ENCODE measurements at places on chromosomes 16 and 17.

GRCh38 chr17:65055708-65056638, 567 bp downstream of the GNA13 start:
- DNase-seq: peak; percentile 65

GRCh38 chr17:61631800-61632199, 40.8 kb upstream of the NACA2 start:
- no peak for DNase-seq

DNA sequence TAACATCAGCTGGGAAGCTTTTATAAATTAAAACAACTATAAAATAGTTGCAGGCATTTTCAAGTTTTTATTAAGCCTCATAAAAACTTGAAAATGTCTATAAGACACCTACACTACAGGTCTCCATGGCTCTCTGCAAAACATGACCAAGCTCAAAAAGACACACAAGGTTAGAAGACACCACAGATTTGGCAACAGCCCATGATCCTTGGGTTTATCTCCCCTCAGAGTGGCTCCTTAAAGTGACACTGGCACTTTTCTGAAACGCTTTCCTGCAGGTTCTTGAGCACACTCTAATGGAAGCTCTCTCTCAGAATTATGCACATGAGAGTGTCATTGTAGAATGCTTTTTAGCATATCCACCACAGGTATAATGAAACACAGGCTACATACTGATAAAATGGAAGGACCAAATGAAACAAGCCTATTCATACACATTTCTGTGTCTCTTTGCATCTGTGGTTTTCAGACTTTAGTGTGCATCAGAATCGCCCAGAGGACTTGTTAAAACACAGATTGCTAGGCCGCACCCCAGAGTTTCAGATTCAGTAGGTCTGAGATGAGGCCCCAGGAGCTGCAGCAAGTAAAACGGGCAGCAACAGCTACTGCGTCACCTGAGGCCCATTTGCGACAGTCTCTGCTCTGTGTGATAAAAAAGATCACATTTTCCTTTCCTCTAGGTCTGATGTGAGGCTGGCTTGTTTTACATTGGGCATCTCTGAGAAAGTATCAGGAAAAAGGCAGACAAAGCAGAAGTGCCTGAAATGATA, 75.0 kb upstream of the WSB1 start:
- no peak for DNase-seq

DNA sequence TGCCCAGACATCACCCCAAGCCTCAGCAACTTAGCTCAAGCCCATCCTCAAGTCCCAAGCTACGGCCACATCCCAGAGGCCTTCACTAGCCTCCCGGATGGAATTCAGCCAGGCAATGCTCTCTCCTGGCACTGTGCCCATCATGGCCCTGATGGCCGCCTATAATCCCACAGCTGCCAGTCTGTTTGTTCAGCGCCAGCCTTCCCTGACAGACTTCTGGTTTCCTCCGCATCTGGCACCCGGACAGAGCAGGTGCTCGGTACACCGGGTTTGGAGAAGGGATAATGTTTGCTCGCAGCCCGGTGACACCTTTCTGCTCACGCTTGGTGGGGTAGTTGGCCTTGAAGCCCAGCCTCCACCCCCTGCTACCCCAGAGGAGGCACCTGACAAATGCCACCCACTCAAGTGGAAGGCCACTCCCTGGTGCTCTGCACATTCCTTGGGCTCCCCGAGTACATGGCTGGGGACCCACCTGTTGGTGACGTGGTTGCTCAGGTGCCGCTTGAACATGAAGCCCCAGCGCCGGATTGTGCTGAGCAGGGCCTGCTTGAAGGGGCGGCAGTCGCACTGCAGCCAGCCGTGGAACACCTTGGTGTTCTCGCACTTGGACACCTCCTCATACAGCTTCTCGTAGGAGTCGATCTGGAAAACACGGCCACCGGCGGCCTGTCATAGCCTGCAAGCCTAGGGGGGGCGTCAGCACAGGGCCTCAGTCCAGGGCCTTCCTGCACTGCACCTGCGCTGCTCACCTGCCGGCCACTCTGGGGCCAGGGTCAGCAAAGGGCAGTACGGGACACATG, 47.1 kb downstream of the DNAH17 start:
- no peak for DNase-seq

DNA sequence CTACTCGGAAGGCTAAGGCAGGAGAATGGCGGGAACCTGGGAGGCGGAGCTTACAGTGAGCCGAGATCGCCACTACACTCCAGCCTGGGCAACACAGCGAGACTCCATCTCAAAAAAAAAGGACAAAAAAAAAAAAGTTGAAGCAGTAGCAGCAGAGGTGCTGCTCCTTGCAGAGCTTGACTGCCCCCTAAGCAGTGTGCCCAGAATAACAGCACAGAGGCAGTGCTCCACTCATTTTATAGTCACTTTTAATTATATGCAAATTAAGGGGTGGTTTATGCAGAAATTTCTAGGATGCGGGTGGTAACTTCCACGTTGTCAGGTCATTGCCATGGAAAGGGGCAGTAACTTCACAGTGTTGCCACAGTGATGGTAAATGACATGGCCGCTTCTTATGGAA, 54.3 kb upstream of the NOL11 start:
- DNase-seq: no peak

- DNase-seq: no peak
Measured at GRCh38 chr16:55941552-55941951, 66.4 kb upstream of the CES5A start.

- no peak for DNase-seq
Measured at GRCh38 chr17:17297217-17297616, 6.0 kb upstream of the NT5M start.

- no peak for DNase-seq
Measured at GRCh38 chr16:81520560-81521135, 76.0 kb downstream of the CMIP start.

DNA sequence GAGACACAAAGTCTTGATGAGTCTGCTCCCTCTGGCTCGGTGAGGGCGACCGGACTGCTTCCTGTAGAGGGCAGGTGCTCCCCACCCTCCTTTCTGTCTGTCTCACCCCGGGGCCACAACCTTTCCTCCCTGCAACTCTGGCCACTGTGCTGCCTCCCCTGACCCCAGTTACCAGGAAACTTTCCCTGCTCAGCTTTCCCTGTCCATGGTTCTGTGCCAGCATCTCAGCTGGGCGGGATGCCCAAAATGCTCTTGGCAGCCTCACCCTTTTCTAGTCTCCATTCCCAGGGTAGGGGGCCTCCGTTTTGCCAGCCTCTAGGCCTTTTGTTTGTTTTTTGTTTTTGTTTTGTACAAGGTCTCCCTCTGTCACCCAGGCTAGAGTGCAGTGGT, 1.4 kb downstream of the PLD2 start:
- no peak for DNase-seq

DNA sequence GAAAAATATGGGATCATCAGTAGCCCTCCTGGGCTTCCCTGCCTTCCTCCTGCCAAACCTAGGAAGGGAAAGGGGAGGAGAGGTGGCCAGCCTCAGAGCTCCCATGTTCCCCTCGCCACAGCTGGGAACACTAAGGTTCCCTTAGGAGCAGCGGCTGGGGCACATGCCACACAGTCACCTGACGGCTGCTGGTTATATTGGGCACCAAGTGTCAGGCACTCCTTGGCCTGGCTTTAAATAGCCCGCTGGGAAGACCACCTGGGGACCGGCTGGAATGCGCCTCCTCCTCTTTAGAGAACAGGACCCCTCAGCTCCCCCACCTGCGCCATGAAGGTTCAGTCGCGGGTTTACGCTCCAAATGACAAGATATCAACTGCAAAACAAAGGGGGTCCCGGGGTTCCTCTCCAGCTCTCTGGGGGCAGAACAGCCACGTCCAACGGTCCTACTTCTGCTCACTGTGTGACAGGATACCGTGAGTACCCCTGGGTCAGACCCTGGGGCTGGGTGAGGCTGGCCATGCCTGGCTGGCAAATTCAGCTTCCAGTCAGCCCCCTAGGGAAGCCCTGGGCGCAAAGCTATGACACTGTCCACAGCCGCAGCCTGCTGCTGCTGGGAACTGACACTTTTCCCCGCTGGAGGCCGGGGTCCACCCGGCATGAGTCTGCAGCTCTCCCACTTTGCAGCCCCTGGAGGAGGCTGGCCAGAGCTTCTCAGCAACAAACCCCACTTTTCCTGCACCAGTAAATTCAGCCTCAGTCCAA, 3.3 kb downstream of the SMIM5 start:
- DNase-seq: no peak

- no peak for DNase-seq
Measured at GRCh38 chr17:15893658-15894024, 51.3 kb upstream of the ADORA2B start.

DNA sequence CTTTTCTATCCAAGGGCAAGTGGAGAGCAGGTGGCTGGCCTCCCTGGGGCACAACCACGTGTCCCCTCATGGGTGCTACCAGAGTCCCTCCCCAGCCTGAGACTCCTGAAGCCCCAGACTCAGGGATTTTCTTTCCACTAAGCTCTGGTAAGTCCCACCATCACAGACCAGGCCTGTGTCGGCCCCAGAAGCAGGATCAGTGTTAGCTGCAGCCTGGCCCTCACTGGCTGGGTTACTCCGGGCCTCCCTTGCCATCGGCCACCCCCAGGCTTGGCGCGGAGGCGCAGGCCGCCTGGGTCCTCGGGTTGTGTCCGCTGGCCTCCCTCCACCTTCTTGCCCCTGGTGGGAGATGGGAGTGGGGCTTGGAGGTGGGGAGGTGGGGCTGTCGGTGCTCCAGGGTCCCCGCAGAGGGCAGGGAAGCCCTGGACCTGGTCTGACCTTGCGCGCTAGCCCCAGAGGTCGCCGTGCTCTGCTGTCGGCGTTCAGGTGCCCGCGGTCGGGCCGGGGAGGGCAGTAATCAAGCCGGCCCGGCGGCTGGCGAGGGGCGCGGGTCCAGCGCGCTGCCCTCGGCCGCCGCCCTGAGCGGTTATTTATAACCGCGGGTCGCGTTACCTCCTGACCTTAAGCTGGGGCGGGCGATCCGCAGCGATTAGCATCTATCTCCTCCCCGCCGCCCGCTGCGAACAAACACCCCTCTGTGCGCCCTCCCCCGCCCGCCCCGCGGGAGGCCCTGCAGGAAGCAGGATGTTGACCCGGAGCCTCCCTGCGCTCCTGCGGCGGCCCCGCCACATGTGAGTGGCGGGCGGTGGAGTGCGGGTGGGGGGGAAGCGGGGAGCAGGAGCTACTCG, 78.1 kb upstream of the TOB1 start:
- peak; percentile 61 for DNase-seq

GRCh38 chr16:10838621-10839278, 20.2 kb upstream of the TVP23A start:
- DNase-seq: no peak

DNA sequence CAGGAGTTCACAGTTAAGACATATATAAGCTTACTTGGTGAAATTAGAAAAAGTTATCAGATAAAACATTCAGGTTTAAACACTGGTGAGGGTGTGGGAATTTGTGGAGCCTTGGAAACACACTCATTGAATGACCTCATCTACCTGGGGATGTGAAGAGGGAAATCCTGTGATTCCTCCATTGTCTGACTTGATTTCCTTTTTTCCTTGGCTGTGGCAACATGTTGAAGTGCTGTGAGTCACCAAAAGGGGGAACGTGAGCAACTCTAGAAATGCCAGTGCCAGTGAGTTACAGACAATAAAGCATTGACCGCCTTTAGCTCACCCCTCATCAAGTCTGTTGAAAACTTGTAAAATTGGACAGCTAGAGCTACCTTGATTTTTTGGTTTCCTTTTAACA, 1.8 kb downstream of the HMOX2 start:
- no peak for DNase-seq

- DNase-seq: no peak
Measured at GRCh38 chr17:43085474-43085873, 39.7 kb downstream of the BRCA1 start.

- no peak for DNase-seq
Measured at GRCh38 chr16:87198328-87198832, 118.8 kb downstream of the C16orf95 start.

GRCh38 chr16:48279199-48279598, 31.9 kb upstream of the ABCC11 start:
- no peak for DNase-seq

DNA sequence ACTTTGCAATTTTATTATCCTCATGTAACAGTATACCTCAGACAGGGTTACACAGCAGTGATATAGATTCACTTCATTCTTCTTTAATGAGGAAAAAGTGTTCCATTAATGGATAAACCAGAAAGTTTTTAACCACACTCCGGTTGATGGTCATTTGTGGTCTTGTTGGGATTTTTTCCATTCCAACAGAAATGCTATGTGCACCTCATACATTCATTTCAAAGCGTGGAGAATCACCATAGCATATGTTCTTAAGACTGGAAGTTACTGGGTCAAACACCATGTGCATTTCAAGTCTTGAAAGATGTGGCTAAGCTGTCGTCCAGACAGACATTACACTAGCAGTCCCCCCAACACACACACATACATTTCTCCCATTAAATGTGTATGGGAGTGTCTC, 245.8 kb upstream of the CDH5 start:
- DNase-seq: no peak

DNA sequence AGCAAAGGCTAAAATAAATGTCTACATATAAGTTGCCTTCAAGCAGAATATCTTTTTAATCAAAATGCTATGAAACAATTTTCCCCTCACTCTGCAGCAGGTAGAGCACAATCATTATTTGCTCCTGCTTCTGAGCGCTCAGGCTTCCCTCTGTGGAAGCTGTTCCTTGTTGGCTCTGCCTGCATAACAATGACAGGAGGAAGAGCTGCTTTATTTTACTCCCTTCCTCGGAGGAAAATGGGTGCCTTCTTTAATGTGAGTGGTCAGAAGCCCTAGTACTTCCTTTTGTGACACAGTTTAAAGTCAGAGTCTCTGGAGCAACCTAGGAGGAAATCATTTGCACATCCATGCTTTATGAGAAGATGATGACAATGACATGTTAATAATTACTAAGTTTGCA, 492.1 kb downstream of the CDH8 start:
- no peak for DNase-seq

GRCh38 chr16:50024207-50024606, 818 bp upstream of the CNEP1R1 start:
- no peak for DNase-seq

DNA sequence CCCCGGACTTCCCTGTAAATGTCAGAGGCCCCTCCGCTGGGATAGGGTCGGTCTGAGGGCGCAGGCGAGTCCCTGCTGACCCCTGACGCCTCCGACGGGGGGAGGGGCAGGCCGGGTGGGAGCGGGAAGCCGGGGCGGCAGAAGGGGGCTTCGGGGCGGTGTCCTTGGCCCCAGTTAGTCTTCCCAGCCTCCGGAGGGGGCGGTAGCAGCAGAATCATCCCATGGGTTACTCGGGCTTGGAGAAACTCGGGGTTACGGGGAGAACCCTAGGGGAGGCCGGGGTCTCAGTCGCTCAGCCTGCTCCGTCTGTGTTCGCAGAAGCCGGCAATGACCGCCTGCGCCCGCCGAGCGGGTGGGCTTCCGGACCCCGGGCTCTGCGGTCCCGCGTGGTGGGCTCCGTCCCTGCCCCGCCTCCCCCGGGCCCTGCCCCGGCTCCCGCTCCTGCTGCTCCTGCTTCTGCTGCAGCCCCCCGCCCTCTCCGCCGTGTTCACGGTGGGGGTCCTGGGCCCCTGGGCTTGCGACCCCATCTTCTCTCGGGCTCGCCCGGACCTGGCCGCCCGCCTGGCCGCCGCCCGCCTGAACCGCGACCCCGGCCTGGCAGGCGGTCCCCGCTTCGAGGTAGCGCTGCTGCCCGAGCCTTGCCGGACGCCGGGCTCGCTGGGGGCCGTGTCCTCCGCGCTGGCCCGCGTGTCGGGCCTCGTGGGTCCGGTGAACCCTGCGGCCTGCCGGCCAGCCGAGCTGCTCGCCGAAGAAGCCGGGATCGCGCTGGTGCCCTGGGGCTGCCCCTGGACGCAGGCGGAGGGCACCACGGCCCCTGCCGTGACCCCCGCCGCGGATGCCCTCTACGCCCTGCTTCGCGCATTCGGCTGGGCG, 542 bp downstream of the GUCY2D start:
- DNase-seq: no peak

- DNase-seq: no peak
Measured at GRCh38 chr16:8677481-8677880, 3.1 kb downstream of the ABAT start.

Measured in tibial nerve (tissue), 4 donors.